Stimulated activated CD8-positive, alpha-beta memory T cell treated with anti-CD3 and anti-CD28 coated beads, Interleukin-2, amount 100 ng/mL, for 48 hours (primary cell): ENCODE measurements at places on chromosomes 4 and X.

- DNase-seq, result no peak
Observed at GRCh38 chrX:15464704-15465103, 28.4 kb downstream of the PIR start.

DNA sequence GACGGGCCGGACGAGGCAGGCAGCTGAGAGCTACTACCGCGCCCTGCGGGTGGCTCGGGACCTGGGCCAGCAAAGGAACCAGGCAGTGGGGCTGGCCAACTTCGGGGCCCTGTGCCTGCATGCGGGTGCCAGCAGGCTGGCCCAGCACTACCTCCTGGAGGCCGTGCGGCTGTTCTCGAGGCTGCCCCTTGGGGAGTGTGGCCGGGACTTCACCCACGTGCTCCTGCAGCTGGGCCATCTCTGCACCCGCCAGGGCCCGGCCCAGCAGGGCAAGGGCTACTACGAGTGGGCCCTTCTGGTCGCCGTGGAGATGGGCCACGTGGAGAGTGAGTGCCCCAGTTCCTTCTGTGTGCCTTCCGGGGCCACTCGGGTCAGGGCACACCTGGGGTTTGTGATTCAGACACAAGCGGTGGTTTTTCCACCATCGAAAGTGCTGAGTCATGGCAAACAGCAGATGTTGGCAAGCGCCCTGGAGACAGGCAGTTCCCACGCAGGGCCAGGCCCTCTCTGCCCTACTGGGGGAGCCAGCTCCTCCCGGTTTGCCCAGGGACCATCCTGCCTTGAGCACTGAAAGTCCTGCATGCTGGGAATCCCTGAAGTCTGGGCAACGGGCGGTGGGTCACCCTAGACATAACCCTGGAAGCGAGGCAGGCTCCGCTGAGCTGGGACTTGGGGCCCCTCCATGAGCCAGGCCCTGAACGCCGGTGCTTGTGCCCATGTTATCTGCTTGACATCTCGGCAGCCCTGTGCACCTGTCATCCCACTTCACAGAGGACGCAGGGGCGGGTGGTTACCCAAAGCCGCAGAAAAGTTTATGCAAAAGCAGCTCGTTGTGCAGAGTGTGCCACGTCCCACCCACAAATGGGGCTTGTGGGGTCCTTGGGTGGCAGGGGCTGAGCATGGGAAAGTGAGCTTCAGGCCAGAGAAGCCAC, 29.5 kb downstream of the SH3TC1 start:
- peak; percentile 68 for DNase-seq

GRCh38 chr4:110306303-110306702, 107.9 kb upstream of the ELOVL6 start:
- DNase-seq, result no peak

GRCh38 chrX:132181364-132181763, 37.9 kb downstream of the RAP2C start:
- no peak for DNase-seq

DNA sequence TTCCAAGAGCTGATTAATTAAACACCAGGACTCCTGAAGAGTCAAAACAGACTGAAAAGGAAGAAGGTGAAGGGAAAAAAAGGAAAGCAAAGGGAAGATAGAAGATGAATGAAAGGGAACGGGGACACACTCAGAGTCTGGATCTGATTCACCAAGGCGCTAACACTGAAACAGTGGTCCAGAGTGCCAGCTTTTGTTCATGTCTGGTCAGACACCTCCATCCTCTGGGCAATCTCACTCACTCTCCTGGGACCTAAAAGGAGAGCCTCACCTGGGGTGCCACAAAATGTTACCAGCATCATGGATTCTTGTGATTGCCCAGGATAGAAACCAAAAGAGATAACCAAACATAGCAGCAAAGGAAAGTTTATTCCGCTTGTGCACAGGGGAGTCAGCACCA, 120.3 kb upstream of the AFF2 start:
- no peak for DNase-seq

- no peak for DNase-seq
Observed at GRCh38 chr4:3676907-3677747, 89.1 kb upstream of the ADRA2C start.

GRCh38 chr4:15343581-15343980, 84.3 kb upstream of the C1QTNF7 start:
- no peak for DNase-seq

- no peak for DNase-seq
Observed at GRCh38 chr4:37682701-37683401, 3.3 kb downstream of the RELL1 start.

- no peak for DNase-seq
Observed at GRCh38 chr4:70691661-70692060, 3.3 kb downstream of the UTP3 start.

DNA sequence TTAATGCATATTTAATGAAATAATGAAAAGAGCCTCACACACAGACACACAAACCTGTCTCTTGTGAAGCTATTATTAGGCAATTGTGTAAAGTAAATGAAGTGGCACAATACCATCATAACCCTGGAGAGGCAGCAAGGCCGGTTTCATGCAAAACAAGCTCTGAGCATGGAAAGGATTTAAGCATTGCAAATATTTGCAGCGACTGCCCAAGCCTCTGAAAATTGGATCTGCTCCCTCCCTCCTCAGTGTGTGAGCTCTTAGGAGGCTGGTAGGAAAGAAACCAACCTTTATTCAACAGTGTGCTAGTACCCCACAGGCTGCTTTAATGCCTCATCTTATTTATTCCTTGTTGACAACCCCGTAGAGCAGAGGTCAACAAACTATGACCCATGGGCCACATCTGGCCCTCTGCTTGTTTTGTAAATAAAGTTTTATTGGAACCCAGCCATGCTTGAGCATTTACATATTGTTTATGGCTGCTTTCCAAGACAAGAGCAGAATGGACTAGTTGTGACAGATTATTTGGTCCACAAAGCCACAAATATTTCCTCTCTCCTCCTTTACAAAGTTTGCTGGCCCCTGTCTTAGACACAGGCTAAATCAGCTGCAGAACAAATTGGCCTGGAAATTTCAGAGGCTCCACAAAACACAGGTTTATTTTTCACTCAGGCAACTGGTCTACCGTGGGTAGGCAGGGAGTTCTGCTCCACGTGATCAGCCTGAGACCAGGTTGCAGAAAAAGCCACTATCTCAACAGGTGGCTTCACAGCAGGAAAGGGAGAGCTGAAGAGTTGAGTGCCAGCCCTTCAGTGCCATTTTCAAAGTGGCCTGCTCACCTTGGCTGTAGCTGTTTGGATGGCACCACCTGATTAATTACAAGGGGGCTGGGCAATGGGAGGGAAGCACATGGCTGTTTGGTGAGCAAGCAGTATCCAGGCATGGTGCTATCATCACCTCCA, 16.8 kb downstream of the RS1 start:
- DNase-seq, result no peak

- DNase-seq, result no peak
Observed at GRCh38 chrX:118239913-118240698, 105.8 kb upstream of the WDR44 start.

DNA sequence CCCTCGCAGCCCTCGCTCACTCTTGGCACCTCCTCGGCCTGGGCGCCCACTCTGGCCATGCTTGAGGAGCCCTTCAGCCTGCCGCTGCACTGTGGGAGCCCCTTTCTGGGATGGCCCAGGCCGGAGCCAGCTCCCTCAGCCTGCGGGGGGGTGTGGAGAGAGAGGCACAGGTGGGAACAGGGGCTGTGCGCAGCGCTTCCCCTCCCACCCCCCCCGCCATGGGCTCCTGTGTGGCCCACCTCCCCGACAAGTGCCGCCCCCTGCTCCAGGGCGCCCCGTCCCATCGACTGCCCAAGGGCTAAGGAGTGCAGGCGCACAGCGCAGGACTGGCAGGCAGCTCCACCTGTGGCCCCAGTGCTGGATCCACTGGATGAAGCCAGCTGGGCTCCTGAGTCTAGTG, 220.2 kb downstream of the STPG2 start:
- no peak for DNase-seq

- no peak for DNase-seq
Observed at GRCh38 chrX:39904816-39905537, 192.8 kb downstream of the BCOR start.

DNA sequence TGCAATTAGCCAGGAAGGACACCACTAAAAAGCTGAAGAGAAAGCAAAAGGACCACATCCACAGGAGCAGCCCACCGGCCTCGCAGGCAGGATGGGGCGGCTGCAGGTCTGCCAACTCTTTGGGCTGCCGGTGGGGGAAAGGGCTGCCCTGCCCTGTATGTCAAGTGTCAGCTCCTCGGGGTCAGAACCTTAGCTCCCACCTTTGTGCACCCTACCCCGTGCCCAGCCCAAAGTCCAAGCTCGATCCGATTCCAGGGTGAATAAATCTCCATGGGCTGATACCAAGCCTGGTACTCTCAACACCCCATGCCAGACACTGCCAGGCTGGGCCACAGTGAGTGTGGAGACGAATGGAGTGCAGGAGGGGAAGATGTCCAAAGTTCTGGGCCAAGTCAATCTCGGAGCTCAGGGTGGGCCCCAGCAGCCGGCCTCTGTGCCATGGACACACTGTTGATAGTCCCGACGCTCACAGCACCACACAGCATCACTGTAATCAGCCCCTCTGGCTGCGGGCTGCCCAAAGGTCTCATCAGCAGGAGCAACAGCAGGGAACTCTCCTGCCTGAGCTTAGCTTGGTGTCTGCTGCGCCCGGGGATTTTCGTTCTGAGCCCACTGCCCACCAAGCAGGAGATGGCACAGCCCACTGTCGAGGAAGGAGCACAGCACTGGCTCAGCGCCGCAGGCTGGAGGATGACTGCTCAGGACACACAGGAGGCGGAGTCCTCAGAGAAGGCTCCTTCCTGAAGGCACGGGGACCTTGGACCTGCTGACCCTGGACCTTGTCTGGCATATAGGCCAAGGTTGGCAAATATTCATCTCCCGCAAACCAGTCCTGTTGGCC, 84.4 kb downstream of the JAKMIP1 start:
- no peak for DNase-seq

GRCh38 chr4:105206214-105206613, 59.5 kb downstream of the TET2 start:
- no peak for DNase-seq

DNA sequence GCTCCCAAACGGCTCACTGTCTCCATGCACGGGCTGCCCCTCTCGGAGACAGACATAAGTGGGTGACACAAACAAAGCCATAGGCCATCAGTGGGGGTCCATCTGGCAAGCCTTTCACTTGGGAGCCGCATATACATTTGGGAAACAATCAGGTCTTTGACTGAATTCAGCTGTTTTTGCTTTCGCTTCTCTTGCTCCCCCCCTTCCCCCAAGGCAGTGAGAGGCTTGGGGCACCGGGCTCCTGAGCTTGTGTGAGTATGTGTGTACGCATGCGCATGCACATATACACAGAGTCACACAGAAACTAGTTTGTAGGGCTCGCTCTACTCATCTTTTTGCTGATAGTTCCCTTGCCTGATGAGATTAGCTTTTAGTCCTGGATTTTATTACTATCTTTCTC, 284.4 kb downstream of the AFF2 start:
- no peak for DNase-seq

DNA sequence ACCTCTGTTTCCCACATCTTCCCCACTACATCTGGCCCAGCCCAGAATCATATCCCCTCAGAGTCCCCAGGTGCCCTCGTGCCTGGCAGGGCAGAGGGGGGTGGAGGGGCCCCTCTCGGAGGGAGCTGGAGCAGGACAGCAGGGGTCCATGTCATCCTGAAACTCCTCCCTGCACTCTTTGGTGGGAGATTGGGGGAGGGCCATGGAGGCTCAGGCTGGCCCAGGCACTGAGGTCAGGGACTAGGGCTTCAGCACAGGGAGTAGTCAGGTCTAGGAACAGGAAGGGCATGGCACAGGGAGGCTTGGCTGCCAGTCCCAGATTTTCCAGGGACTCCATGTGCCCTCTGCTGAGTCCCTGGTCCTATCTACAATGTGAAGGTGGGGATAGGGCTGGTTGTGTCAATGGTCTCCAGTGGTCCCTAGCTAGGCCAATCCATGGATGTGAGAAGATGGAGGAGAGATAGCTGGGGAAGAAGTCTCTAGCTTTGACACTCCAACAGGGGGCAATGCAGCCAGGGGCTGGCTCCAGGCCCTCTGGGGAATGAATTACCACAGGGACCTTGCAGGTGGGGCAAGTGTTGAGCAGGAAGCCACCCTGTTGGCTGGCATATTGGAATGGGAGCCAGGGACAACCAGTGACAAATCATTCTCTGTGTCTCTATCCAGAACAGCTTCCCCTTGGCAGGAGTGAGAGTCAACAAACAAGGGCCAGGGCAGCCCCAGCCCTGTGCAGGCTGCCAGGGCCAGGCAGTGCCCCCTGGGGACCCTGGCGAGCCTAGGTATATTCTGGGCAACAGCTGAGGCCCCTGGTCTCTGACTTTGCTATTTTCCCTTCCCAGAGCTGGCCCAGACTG, 154.4 kb downstream of the EFNB1 start:
- no peak for DNase-seq

DNA sequence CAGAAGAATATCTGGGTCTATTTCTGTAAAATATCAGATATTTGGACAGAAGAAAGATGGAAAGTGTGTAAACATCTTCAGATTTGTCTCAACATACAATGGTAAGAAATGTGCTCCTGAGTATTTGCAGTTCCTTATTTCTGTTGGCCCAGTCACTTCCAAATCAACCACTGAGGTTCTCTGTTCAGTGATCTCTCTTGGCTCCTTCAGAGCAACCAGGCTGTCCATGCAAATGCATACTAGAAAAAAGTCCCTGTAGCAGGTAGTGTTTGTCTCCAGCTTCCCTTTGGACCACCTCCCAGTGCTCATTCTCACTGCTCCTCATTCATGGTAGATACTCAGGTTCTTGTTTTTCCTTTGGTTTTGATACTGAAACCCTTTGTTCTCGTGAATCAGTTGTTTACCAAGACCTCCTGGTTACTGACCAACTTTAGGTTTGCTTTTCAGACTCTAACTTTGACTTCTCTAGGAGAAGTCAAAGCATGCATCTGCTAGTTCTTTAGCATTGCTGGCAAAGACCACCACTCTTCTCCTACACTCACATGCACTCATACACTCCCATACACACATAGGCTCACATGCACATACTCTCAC, 28.8 kb downstream of the ASIC5 start:
- no peak for DNase-seq

DNA sequence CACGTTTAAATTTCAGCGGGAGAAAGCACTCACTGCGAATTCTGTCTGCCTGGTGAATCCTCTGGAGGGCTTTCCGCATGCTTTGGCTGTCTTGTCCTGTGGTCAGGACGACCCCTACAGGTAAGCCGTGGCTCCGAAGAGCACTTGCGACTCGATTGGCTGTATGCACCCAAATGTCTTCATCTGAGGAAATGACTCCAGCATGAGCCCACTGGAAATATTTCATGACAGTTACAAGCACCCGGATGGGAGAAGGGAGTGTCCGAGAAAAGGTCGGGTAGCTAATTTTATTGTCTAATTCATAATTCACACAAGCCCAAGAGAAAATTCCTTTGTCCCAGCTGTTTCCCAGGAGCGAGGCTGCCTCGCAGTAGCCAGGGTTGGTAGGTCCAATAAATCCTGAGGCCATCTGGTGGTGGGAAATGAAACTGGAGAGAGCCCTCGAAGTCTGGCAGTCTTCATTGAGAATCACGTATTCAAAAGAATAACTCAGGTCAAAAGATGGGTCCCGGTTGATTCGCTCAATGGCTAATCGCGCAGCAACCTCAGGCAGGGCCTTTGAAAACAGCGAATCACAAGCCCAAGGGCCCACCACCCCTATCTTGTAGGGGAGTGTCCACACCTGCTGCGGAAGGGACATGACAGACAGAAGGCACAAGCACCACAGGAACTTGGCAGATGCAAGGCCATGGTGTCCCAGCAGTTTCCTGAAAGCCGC, 6.6 kb downstream of the GUCY2F start:
- DNase-seq, result no peak
